ENCODE measurements at places on chromosomes 12 and 14.

- peak; percentile 25 for DNase-seq
Observed at GRCh38 chr14:24238123-24238522, 4.3 kb downstream of the TINF2 start.

- DNase-seq = peak; percentile 99
Observed at GRCh38 chr12:96219700-96220206, 25.6 kb downstream of the ELK3 start.

DNA sequence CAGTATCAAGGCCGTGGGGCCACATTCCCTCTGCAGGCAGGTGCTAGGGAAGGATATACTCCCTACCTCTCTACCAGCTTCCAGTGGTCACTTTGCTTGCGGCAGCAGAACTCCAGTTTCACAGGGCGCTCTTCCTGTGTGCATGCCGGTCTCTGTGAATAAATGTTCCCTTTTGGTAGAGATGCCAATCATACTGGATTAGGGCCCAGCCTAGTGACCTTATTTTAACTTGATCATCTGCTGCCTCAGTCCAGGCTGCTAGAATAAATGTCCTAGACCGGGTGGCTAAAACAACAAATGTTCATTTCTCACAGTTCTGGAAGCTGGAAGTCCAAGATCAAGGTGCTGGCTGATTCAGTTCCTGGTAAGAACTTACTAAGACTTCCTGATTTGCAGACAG, 198.8 kb upstream of the TMEM132C start:
- no peak for DNase-seq

DNA sequence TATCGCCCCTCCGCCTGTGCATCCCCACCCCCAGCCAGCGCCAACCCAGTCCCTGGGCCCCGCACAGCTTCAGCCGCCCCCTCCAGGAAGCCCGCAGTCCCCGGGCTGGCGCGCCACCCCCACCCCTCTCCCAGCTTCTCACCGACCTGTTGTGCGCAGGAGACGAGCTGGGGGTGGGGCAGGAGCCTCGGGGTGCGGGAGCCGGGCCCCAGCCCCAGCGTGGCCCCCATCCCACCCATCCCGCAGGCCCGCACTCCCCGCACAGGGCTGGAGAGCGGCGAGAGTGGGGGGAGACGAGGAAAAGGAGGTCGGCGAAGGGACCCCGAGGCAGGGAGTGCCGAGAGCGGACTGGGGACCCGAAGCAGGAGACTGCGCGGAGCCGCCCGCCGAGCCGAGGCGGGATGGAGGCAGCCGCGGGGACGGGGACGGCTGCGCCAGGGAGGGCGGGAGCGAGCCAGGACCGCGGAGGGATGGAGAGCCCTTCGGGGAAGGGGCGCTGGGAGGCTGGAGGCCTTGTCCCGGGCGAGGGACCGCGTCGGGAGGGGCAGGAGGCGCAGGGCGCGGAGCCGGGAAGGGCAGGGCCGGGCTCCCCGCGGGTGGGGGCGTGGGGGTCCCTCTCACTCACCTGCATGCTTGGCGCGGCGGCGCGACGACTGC, 498 bp downstream of the PIANP start:
- DNase-seq = no peak

GRCh38 chr12:51819736-51820525, 28.6 kb downstream of the FIGNL2 start:
- peak; percentile 50 for DNase-seq

DNA sequence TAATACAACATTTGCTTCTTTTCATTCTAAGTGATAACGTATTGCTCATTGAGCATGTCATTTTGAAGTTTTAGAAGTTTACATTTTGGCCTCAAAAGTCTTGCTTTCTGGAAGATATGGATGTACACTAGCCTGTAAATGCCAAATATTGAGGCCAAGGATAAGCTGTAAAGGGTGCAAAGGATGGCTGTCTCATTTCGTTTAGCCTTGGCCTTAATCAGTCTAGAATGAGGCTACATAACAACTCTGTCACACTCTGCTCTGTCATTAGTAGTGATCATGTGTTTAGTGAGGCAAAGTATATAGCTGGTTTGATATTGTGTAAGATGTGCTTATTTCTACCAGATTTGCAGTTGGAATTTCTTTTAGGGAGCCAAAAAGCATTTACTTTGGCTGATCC, 344.5 kb downstream of the TMTC2 start:
- DNase-seq = no peak

DNA sequence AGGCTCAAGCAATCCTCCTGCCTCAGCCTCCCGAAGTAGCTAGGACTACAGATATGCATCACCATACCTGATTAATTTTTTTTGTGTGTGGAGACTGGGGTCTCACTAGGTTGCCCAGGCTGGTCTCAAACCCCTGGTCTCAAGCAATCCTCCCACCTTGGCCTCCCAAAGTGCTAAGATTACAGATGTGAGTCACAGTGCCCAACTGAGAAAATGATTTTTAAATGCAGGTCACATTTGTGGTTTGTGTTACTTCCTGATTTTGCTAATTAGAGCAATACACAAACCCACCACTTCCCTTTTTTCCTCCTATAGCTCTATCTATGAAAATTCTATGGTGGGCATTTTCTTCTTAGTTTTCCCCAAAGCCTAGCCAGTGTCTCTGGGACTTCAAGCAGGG, 45.5 kb upstream of the TMEM263 start:
- no peak for DNase-seq

GRCh38 chr14:28879573-28879996, 113.0 kb downstream of the FOXG1 start:
- DNase-seq = no peak
